Activated naive CD8-positive, alpha-beta T cell treated with anti-CD3 and anti-CD28 coated beads, Interleukin-2, amount 50 U/mL, for 24 hours (primary cell): ENCODE measurements at places on chromosomes 5 and 9.
A peak's percentile ranks its signal among the peaks of the same experiment; 100 is the strongest.

GRCh38 chr9:106828965-106829364, 34.0 kb upstream of the ZNF462 start:
- H3K4me3 ChIP-seq: no peak overlapping the region
- DNase-seq: no peak
- H3K4me1 ChIP-seq: no peaks in the 10 kb centered on the region
- no peaks in the 10 kb centered on the region for H3K36me3 ChIP-seq
- no peaks in the 10 kb centered on the region for H3K27me3 ChIP-seq

DNA sequence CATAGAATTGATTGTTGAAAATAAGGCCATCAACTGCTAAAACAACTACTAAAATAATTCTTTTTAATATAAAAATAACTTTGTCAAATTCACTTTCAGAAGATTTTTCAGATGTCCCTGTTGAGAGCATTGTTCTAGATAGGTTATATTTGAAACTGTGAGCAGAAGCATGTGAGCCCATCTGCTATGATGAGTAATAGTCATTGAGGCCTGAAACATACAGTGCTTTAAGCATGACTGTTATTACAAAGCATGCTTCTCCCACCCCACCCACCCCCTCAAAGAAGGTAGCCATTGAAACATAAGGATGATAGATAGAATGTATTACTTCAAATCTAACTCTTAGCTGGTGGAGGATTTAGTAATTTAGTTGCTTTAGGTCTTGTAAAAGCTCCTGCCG, 86.0 kb downstream of the UHRF2 start:
- DNase-seq: no peak
- peaks cover 48% of the 10 kb centered on the region for H3K36me3 ChIP-seq
- no peak overlapping the region for H3K4me3 ChIP-seq
- H3K27ac ChIP-seq: no peak overlapping the region

DNA sequence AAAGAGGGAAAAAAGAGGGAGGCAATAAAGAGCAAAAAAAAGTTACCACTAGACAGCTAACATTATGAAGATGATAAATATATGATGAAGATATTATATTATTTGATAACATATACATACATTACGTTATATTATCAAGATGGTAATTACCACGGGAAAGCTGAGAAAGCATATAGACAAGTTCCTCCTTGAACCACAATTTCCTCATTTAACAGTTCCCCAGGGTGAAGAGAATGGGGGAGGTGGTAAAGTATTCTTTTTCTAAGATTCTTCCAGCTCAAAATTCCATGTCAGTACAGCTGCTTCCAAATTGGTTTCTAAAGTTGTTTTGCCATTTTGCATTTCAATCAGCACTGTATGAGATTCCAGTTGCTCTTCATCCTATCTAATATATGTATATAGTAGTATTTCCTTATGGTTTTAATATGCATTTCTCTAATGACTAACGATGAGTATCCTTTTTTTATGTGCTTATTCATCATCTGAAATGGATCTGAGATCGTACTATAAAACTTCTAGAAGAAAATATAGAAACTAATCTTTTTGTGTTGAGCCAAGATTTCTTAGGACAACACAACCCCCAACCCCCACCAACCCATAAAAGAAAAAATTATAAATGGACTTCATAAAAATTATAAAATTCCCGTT, 49.5 kb upstream of the C9orf72 start:
- no peaks in the 10 kb centered on the region for H3K36me3 ChIP-seq
- H3K4me1 ChIP-seq: no peaks in the 10 kb centered on the region

GRCh38 chr5:73314395-73315257, 134.0 kb downstream of the FOXD1 start:
- DNase-seq: no peak
- no peak overlapping the region for H3K4me3 ChIP-seq
- peaks cover 5% of the 10 kb centered on the region for H3K4me1 ChIP-seq
- no peak overlapping the region for H3K27ac ChIP-seq

- DNase-seq: no peak
- H3K36me3 ChIP-seq: peaks cover 40% of the 10 kb centered on the region
- no peak overlapping the region for H3K4me3 ChIP-seq
- H3K27ac ChIP-seq: no peak overlapping the region
Observed at GRCh38 chr5:116272281-116272941, 187.6 kb downstream of the COMMD10 start.

GRCh38 chr9:108579757-108580439, 275.9 kb downstream of the ACTL7B start:
- H3K27ac ChIP-seq: no peak overlapping the region
- H3K36me3 ChIP-seq: no peaks in the 10 kb centered on the region
- no peaks in the 10 kb centered on the region for H3K27me3 ChIP-seq
- H3K4me3 ChIP-seq: no peak overlapping the region

- no peak overlapping the region for H3K27ac ChIP-seq
- H3K4me1 ChIP-seq: no peaks in the 10 kb centered on the region
- H3K36me3 ChIP-seq: peaks cover 2% of the 10 kb centered on the region
Observed at GRCh38 chr9:125922854-125923253, 175.7 kb downstream of the PBX3 start.

DNA sequence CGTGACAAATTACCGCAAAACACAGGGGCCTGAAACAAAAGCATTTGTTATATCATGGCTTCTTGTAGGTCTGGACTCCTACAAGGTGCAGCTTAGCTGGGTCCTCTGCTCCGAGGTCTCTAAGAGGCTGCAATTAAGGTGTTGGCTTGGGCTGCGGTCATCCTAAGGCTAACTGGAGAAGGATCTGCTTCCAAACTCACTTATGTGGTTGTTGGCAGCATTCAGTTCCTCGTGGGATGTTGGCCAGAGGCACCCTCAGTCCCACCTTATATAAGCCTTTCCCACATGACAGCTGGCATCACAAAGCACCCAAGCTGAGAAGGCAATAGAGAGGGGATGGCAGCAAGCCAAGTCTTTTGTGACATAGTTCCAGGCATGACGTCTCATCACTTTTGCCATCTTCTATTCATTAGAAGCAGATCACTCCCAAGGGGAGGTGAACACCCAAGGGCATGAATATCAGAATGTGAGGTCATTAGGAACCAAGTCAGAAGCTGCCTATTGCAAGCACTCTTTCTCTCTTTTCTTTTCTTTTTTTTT, 47.9 kb upstream of the ZBTB43 start:
- H3K4me3 ChIP-seq: no peak overlapping the region
- no peaks in the 10 kb centered on the region for H3K36me3 ChIP-seq
- H3K4me1 ChIP-seq: no peaks in the 10 kb centered on the region
- no peaks in the 10 kb centered on the region for H3K27me3 ChIP-seq

DNA sequence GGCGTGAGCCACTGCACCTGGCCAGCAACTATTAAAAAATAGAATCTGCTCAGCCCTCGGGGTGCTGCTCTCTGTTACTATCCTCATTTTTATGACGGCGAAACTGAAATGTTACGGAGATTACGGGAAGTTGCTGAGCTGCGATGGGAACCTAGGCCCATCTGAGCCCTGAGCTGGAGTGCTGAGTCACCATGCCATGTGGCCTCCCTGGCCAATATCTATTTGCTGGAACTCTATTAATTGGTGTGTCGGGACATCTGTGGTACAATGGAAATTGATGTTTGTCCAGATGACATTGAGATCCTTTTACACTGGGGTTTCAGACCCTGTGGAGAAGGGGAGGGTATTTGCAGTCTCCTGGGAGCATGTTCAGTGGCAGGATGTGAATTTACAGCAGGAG, 8.1 kb downstream of the PRDM12 start:
- H3K36me3 ChIP-seq: no peaks in the 10 kb centered on the region
- no peak overlapping the region for H3K4me3 ChIP-seq
- DNase-seq: no peak
- H3K4me1 ChIP-seq: no peaks in the 10 kb centered on the region
- peaks cover 19% of the 10 kb centered on the region for H3K27me3 ChIP-seq

DNA sequence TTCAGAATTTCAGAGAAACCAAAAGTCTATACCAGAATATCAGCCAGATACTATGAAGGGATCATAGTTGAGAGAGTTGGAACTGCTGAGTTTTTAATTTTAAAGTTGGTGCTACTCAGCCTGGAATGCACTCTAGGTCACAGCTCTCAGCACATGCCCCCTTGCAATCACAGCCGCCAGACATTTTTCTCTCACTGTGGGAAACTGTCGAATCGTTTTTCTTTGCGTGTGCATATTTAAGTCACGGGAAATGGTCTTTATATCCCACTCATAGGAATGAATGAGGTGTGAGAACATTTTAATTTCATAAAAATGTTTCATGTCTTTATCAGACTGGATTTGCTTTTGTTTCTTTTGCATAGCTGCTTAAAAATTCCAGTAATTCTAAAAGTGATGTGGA, 12.2 kb upstream of the SPDL1 start:
- H3K27me3 ChIP-seq: peaks cover 37% of the 10 kb centered on the region
- DNase-seq: no peak
- H3K27ac ChIP-seq: no peak overlapping the region
- H3K4me1 ChIP-seq: no peaks in the 10 kb centered on the region
- H3K36me3 ChIP-seq: no peaks in the 10 kb centered on the region
- H3K4me3 ChIP-seq: no peak overlapping the region

- no peaks in the 10 kb centered on the region for H3K36me3 ChIP-seq
- H3K27me3 ChIP-seq: no peaks in the 10 kb centered on the region
- H3K27ac ChIP-seq: no peak overlapping the region
- DNase-seq: no peak
Observed at GRCh38 chr5:43780586-43780985, 177.6 kb downstream of the NNT start.

- peaks cover 8% of the 10 kb centered on the region for H3K4me1 ChIP-seq
- no peak overlapping the region for H3K4me3 ChIP-seq
- peaks cover 26% of the 10 kb centered on the region for H3K27me3 ChIP-seq
Observed at GRCh38 chr5:14006823-14007520, 62.5 kb upstream of the DNAH5 start.

DNA sequence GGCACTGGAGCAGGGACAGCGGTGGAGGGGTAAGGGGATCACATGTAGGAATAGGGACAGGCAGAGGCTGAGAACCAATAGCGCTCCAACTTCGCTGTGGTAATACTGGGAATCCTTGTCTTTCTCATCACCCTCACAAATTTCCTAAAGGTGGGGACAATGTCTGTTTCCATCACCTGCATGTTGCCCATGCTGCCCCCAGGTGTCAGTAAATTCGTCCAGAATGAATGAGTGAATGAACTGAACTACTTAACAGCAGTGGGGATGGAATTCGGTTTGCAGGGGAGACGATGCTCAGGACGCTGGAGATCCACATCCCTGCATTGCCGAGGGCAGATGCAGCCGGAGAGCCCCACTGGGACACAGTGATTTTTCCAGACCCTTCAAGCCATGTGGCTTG, 129.9 kb downstream of the PDZD2 start:
- no peaks in the 10 kb centered on the region for H3K27me3 ChIP-seq
- H3K4me3 ChIP-seq: no peak overlapping the region
- H3K27ac ChIP-seq: no peak overlapping the region
- H3K36me3 ChIP-seq: no peaks in the 10 kb centered on the region

DNA sequence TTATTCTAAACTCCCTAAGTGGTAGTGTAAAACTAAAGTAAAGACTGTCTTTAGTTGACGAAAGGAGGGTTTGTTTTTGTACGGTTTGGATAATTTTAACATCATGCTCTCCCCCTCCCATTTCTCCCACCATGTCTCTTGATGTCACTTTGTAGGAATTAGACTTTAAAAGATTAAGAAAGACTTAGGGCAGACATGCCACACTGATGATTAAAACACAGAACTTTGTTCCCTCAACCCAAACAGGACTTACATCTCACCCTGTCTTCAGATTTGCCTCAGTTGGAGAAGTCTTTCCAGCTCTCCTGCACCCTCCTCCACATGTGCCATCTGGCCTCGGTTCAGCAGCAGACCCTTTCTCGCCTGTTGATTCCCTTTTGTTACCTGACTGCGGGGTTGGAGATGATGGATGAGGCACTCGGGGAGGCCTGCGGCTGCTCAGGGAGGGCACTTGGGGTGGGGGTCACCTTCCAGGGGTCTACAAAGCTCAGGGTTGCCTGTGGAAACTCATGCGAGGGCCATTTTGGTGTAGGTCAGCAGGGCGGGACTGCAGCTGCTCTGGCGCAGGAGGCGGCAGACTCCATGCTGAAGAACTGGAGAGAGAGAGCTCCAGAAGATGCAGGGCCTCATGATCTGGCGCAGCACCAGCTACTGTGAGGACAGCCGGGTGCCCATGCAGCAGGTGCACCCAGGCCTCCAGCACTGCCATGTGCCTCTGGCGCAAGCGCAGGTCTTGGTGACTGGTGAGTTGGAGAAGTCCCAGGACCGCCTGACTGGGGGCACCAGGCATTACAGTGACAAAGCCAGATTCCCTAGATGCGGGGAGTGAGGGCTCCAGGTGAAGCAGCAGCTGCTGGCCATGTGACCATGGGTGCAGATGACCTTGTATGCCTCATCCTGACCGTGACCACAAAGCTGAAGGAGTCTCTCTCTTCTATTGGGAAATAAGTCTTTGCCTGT, 24.5 kb upstream of the EXOC3 start:
- no peak for DNase-seq
- peaks cover 10% of the 10 kb centered on the region for H3K36me3 ChIP-seq
- no peak overlapping the region for H3K4me3 ChIP-seq
- H3K4me1 ChIP-seq: peaks cover 15% of the 10 kb centered on the region
- no peak overlapping the region for H3K27ac ChIP-seq
- H3K27me3 ChIP-seq: no peaks in the 10 kb centered on the region

- H3K27me3 ChIP-seq: no peaks in the 10 kb centered on the region
- no peak for DNase-seq
- no peak overlapping the region for H3K27ac ChIP-seq
- no peaks in the 10 kb centered on the region for H3K36me3 ChIP-seq
- H3K4me3 ChIP-seq: no peak overlapping the region
Observed at GRCh38 chr9:120950421-120951388, 24.1 kb upstream of the TRAF1 start.

GRCh38 chr5:137190441-137190840, 308.7 kb downstream of the SPOCK1 start:
- no peak overlapping the region for H3K27ac ChIP-seq
- no peaks in the 10 kb centered on the region for H3K36me3 ChIP-seq
- H3K4me3 ChIP-seq: no peak overlapping the region
- H3K4me1 ChIP-seq: no peaks in the 10 kb centered on the region
- no peaks in the 10 kb centered on the region for H3K27me3 ChIP-seq

GRCh38 chr9:108278341-108278740, 577.4 kb downstream of the ACTL7B start:
- no peak overlapping the region for H3K27ac ChIP-seq
- no peak overlapping the region for H3K4me3 ChIP-seq
- no peaks in the 10 kb centered on the region for H3K36me3 ChIP-seq
- no peaks in the 10 kb centered on the region for H3K4me1 ChIP-seq
- DNase-seq: no peak

GRCh38 chr5:57221049-57221568, 47.2 kb downstream of the GPBP1 start:
- no peak for DNase-seq
- H3K4me1 ChIP-seq: peaks cover 47% of the 10 kb centered on the region
- H3K27me3 ChIP-seq: no peaks in the 10 kb centered on the region
- peak overlapping the region; percentile 32 for H3K27ac ChIP-seq
- H3K4me3 ChIP-seq: no peak overlapping the region
- peaks cover 20% of the 10 kb centered on the region for H3K36me3 ChIP-seq

- DNase-seq: no peak
- H3K27ac ChIP-seq: no peak overlapping the region
Observed at GRCh38 chr9:13983607-13984006, 330.3 kb downstream of the NFIB start.

GRCh38 chr5:79062436-79062835, 7.0 kb downstream of the DMGDH start:
- peaks cover 8% of the 10 kb centered on the region for H3K27me3 ChIP-seq
- no peak overlapping the region for H3K27ac ChIP-seq
- DNase-seq: no peak
- peaks cover 3% of the 10 kb centered on the region for H3K4me1 ChIP-seq

GRCh38 chr5:173752653-173753052, 135.5 kb upstream of the CPEB4 start:
- no peaks in the 10 kb centered on the region for H3K27me3 ChIP-seq
- H3K36me3 ChIP-seq: no peaks in the 10 kb centered on the region
- no peak overlapping the region for H3K4me3 ChIP-seq
- no peak for DNase-seq
- H3K4me1 ChIP-seq: peaks cover 2% of the 10 kb centered on the region

GRCh38 chr9:98158071-98158831, 34.2 kb downstream of the CORO2A start:
- H3K4me3 ChIP-seq: no peak overlapping the region
- H3K4me1 ChIP-seq: peaks cover 15% of the 10 kb centered on the region
- no peaks in the 10 kb centered on the region for H3K36me3 ChIP-seq
- peak overlapping the region; percentile 29 for H3K27ac ChIP-seq
